ENCODE measurements at places on chromosomes 13 and 19. TPM values are rescaled to one million over a fixed set of nuclear protein-coding genes. Genes with fewer than 3 reads are reported as not detected.

GRCh38 chr13:46476174-46476573, 76.8 kb upstream of the LRCH1 start:
- DNase-seq, result no peak
- H3K27ac ChIP-seq, result no peak overlapping the region

DNA sequence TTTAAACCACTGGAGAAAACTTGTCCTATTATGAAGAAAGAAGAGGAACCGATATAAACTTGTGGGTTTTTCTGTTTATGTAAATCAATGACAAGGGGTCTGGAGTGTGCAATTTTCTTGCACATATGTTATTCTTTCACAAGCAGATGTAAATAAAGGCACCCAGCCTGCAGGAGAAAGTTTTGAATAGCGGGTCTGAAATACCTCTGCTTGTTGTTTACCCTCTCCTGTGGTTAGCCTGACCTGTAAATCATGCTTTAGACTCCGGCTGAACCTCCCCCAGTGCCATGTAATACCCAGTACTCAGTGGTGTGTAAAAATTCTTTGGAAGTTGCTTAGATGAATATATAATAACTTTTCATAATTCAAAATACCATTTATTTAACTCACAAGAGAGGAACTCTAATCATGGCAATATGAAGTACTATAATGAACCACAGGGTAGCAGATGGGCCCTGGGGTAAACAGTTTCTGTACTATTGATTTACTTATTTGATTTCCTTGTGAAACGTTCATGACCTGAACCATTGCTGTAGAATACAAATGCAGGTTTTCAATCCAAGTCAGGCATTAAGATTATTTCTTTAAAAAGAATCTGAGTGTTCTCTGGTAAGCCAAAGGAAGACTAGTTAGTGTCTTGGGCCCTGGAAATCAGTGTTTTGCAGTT, 245.1 kb downstream of the LMO7 start:
- no peak for DNase-seq
- H3K27me3 ChIP-seq, result no peaks in the 10 kb centered on the region
- no peaks in the 10 kb centered on the region for H3K4me1 ChIP-seq
- no peaks in the 10 kb centered on the region for H3K36me3 ChIP-seq

DNA sequence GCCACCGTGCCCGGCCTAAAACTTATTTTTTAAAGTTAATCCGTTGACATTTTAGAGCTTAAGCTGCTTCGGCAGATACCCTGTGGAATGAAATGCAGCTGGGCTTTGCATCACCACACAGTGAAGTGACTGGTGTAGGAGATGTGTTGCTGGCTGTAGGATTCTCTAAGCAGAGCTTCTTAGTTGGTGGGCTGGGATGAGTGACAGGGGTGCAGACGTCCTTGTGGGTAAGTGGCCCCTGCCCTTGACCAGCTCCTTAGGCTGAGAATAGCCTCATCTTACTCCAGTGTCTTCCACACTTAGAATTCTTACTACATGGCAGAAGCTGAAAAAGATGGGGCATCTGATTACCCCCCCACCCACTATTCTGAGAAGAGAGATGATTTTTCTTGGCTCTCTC, 11.6 kb downstream of the GATAD2A start:
- H3K27ac ChIP-seq, result no peak overlapping the region
- peaks cover 8% of the 10 kb centered on the region for H3K36me3 ChIP-seq
- DNase-seq, result no peak

DNA sequence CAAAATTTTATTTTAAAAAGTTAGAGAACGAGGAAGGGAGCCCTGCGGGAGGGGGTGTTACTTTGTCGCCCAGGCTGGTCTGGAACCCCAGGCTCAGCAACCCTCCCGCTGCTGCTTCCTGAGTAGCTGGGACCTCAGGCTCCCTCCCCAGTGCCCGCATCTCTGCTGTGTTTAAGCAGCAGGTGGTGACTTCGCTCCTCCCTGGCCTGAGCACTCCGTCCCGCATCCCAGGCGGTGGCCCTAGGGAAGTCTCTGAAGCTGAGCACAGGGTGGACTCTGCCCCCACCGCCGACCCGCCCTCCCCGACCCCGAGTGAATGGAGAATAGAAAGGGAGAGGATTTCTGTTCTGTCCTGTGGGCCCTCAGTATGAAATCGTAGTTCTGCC, 30.5 kb downstream of the ZNF701 start:
- H3K27ac ChIP-seq, result peak overlapping the region; percentile 80
- H3K27me3 ChIP-seq, result no peaks in the 10 kb centered on the region
- peak overlapping the region; percentile 65 for H3K4me3 ChIP-seq
- peaks cover 5% of the 10 kb centered on the region for H3K36me3 ChIP-seq
- H3K4me1 ChIP-seq, result peaks cover 5% of the 10 kb centered on the region

DNA sequence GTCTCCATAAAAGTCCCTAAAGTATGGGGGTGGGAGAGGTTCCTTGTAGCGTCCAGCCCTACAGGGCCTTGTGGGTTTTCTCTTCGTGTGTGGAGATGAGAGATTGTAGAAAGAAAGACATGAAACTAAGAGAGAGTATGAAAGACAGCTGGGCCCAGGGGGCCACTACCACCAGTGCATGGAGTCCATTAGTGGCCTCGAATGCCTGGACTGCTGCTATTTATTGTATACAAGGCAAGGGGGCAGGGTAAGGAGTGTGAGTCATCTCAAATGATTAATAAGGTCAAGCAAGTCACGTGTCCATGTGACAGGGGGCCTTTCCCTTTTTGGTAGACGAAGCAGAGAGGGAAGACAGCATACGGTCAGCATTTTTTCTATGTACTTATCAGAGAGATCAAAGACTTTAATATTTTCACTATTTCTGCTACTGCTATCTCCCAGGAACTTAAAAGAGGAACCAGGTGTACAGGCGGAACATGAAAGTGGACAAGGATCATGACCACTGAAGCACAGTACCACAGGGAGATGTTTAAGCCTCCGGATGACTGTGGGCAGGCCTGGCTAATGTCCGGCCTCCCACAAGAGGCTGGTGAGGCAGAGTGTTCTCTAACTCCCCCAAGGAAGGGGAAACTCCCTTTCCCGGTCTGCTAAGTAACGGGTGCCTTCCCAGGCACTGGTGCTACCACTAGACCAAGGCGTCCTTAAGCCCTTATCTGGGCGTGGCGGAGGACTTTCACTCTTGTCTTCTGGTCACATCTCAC, 25.5 kb downstream of the FGF21 start:
- H3K27me3 ChIP-seq, result no peaks in the 10 kb centered on the region
- DNase-seq, result no peak
- H3K27ac ChIP-seq, result peak overlapping the region; percentile 72

- no peaks in the 10 kb centered on the region for H3K36me3 ChIP-seq
- H3K27me3 ChIP-seq, result no peaks in the 10 kb centered on the region
- no peaks in the 10 kb centered on the region for H3K4me1 ChIP-seq
Measured at GRCh38 chr13:40161931-40162330, 504.5 kb downstream of the FOXO1 start.

- no peak for DNase-seq
- H3K27ac ChIP-seq, result no peak overlapping the region
- H3K36me3 ChIP-seq, result no peaks in the 10 kb centered on the region
- no peaks in the 10 kb centered on the region for H3K27me3 ChIP-seq
- no peaks in the 10 kb centered on the region for H3K4me1 ChIP-seq
Measured at GRCh38 chr13:38641164-38641948, 45.5 kb upstream of the FREM2 start.

- H3K27ac ChIP-seq, result peak overlapping the region; percentile 99
- peak; percentile 88 for DNase-seq
- H3K4me3 ChIP-seq, result peak overlapping the region; percentile 87
Measured at GRCh38 chr19:1172353-1173158, 1.5 kb downstream of the SBNO2 start.

DNA sequence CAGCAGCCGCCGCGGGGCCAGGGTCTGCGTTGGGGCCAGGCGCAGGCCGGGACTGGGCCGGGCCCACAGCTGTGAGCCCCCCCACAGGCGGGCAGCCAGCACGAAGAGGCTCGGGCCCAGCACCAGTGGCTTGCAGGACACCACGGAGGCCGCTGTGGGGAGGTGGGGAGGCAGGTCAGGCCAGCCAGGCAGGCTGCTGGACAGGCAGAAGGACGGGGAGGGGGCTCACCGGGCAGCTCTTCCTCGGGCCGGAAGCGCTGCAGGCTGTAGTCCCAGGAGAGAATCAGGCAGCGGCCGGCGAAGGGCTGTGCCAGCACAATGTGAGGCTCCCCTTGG, 8.3 kb downstream of the LGI4 start:
- H3K27me3 ChIP-seq, result no peaks in the 10 kb centered on the region
- DNase-seq, result no peak
- H3K36me3 ChIP-seq, result no peaks in the 10 kb centered on the region
- H3K27ac ChIP-seq, result no peak overlapping the region

DNA sequence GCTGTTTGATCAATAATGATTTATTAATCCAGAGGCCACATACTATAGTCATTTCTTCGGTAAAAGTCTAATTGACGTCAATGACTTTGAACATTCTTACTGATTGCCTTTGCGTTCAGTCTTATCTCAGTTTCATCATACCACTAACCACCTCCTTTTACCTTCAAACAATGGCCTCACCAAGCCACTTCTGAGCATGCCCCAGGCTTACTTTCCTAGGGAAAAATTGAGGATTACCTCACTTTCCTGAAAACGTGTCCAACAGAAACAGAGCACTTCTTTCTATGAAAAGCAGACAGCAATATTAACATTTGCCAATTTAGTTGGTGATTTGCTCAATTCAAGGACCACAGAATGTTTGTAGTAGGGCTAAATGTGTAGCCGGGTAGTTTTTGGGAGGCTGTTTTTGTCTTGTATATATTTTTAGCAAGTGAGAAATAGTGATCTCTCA, 157.6 kb downstream of the KLF5 start:
- H3K36me3 ChIP-seq, result no peaks in the 10 kb centered on the region
- no peaks in the 10 kb centered on the region for H3K4me1 ChIP-seq
- H3K4me3 ChIP-seq, result no peak overlapping the region

- no peak overlapping the region for H3K27ac ChIP-seq
- H3K27me3 ChIP-seq, result no peaks in the 10 kb centered on the region
- H3K36me3 ChIP-seq, result no peaks in the 10 kb centered on the region
- peak; percentile 13 for DNase-seq
Measured at GRCh38 chr19:49968279-49968922, 7.4 kb upstream of the SIGLEC11 start.

DNA sequence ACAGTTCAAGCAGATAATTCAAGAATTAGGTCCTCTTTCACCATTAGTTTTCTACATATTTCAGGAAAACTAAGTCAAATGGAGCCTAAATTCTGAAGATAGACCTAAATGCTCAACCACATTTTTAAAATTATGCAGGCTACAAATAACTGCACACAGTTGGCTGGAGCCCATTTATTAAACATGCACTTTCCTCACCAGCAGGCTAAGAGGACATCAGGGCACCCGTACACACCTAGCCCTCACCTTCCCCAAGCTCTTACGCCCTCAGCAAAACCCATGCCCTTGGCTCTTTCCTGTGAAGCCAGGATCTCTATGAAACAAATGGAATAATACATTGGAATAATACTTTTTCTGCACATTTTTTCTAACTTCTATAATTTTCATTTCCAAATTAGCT, 18.2 kb downstream of the IRS2 start:
- no peak overlapping the region for H3K4me3 ChIP-seq
- H3K27me3 ChIP-seq, result no peaks in the 10 kb centered on the region

GRCh38 chr13:40401911-40402776, 264.3 kb downstream of the FOXO1 start:
- H3K36me3 ChIP-seq, result no peaks in the 10 kb centered on the region
- DNase-seq, result peak; percentile 94
- peaks cover 21% of the 10 kb centered on the region for H3K4me1 ChIP-seq
- H3K27me3 ChIP-seq, result no peaks in the 10 kb centered on the region

DNA sequence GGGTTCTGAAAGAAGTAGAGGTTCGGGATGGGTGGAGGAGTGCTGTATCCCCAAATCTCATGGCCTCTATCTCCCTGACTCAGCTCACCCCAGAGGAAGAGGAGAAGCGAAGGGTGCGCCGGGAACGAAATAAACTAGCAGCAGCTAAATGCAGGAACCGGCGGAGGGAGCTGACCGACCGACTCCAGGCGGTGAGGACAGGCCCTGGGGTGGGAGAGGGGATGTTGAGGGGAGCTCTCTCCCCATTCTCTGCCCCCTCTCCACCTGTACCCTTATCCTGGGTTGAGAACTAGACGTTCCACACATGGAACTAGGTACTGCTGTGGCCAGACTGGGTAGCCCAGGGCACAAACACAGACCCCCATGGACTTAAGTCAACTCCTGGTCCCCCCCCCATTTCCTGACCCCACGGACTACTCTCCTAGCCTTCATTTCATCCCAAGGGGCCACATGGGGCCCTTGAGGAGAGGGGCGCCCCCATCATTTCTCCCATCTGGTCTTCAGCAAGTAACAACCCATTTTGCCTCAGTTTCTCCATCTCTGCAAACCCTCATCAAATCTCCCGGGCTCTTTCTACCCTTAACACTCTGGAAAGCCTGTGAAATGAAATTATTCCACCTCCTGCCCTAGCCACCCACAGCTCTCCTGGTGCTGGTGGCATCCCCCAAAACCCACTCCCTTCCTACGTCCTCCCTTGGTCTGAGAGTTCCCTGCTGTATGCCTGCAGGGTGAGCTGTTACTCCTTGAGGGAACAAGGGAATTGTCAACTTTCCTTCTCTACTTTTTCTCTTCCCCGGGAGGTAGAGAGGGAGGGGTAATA, 3.5 kb downstream of the FOSB start:
- no peak overlapping the region for H3K27ac ChIP-seq
- H3K4me3 ChIP-seq, result no peak overlapping the region
- peak; percentile 77 for DNase-seq
- no peaks in the 10 kb centered on the region for H3K36me3 ChIP-seq
- H3K4me1 ChIP-seq, result peaks cover 24% of the 10 kb centered on the region
- peaks cover 29% of the 10 kb centered on the region for H3K27me3 ChIP-seq

GRCh38 chr13:97540696-97541095, 106.7 kb downstream of the RAP2A start:
- no peak overlapping the region for H3K4me3 ChIP-seq
- H3K27ac ChIP-seq, result no peak overlapping the region
- no peaks in the 10 kb centered on the region for H3K4me1 ChIP-seq
- no peaks in the 10 kb centered on the region for H3K27me3 ChIP-seq
- DNase-seq, result no peak
- H3K36me3 ChIP-seq, result no peaks in the 10 kb centered on the region

DNA sequence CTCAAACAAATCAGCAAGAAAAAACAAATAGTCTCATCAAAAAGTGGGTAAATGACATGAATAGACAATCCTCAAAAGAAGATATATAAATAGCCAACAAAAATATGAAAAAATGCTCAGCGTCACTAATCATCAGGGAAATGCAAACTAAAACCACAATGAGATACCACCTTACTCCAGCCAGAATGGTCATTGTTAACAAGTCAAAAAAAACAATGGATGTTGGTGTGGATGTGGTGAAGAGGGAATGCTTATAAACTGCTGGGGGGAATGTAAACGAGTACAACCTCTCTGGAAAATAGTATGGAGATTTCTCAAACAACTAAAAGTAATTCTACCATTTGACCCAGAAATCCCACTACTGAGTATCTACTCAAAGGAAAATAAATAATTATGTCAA, 239.2 kb upstream of the RFC3 start:
- no peaks in the 10 kb centered on the region for H3K4me1 ChIP-seq
- DNase-seq, result no peak
- H3K4me3 ChIP-seq, result no peak overlapping the region
- no peak overlapping the region for H3K27ac ChIP-seq

Gene ZNF177
- 4.3 TPM for total RNA-seq

Gene CCDC169
- not detected for total RNA-seq

Gene KIR3DL2
- 0.43 TPM for total RNA-seq

Gene MBD3L2
- not detected for total RNA-seq

Gene PTH2
- total RNA-seq, result not detected

Gene ZNF682
- 6.3 TPM for total RNA-seq
